Chondrocyte (in vitro differentiated cells): ENCODE measurements at places on chromosomes 5 and 9. TPM values are rescaled to one million over a fixed set of nuclear protein-coding genes. Genes with fewer than 3 reads are reported as not detected.

The SNCB gene
- 0.45 to 0.95 TPM in 2 of 3 replicates, not detected in the other for total RNA-seq

The FLT4 gene
- 0.10 to 0.31 TPM (median 0.29 TPM) in 3 replicates for total RNA-seq

The MED22 gene
- 24.6 to 27.8 TPM (median 26.0 TPM) in 3 replicates for total RNA-seq

The PCDHAC1 gene
- 5.8 to 7.2 TPM (median 7.1 TPM) in 3 replicates for total RNA-seq

DNA sequence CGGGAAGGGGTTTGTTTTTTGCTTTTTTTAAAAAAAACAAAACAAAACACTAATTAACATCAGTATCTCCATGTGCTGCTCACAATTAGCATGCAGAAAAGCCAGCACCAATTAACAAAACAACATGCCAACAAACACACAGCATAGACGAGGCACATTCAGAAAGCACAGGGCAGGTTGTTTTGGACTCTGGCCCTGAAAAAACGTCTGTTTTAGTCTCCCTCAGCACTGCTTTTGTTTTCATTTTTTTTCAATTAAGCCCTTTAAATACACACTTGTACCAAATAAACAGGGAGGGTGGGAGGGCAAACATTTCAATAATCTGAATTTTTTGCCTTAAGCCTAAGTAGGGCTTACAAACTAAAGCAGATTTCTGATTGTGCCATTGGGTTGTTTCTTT is 309.6 kb downstream of the DTWD2 start:
- DNase-seq, result no peak

DNA sequence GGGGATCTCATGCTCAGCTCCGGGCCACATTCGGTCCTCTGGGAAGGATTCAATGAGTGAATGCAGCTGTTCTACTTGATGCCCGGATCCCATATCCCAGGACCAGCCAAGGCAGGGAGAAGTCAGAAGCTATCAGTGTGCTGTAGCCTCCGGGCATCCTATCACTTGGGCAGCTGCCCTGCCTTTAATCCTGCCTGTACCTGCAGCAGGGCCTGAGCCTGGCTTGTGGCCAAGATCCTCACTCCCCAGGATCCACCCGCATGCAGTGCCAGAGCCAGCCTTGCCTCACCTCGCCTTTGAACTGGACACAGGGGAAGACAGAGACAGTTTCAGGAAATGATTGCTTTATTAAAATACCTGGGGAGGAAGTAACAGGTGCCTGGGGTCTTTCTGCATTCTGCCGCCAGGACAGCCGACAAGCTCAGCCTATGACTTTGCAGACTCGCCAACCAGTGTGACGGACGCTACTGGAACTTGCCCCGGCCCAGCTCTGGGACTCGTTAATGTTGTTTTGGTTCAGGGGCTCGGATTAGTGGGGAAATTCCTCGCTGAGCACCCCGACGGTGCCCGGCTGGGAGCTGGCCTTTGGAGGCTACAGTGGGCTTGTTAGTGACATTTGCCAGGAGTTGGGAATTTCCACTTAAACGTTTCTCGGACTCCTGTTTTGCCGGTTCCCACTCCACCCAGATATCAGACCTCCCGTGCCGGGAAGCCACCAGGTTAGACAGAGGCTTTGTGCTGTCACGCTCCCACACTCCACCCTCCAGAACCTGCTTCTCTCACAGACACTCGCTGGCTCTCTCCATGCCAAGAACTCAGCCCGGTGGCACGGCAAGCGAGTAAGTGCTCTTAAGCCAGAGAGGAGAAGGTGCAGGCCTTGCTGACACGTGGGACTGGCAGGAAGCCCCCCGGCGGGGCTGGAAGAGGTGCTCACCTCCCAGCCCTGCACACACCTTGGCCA is 721 bp downstream of the PTGES start:
- DNase-seq, result no peak

DNA sequence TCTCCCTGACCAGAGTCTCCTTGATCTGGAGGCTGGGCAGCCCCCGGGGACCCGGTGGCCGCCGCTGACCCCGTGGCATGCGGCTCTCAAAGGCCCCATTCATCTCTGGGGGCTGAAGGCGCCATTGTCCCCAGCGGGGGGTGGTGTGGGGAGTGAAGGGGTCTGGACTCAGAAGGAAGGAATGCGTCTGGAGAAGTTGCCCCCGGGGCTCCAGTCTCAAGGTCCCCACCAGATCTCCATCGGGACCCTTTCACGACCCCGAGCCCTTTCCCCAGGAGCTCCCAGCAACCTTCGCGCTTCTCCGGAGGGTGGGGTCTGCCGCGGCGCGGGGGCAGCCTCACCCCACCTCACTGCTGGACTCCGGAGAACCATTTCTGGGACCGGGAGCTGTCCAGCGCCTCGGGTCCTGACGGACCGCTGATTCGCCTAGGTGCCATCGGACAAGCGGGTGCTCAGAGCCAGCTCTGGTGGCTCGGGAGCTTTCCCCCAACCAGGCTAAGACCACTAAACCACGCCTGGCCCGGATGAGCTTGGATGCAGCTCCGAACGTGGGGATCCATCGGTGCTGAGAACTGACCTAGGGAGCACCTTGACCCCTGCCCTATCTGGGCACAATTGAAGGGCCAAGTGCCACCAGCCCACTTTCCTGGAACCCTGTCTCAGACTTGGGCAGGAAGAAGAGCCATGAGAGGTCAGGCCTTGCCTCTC is 5.1 kb upstream of the PCDH1 start:
- no peak for DNase-seq

- DNase-seq, result no peak
Observed at GRCh38 chr9:107024193-107024592, 161.2 kb downstream of the ZNF462 start.

DNA sequence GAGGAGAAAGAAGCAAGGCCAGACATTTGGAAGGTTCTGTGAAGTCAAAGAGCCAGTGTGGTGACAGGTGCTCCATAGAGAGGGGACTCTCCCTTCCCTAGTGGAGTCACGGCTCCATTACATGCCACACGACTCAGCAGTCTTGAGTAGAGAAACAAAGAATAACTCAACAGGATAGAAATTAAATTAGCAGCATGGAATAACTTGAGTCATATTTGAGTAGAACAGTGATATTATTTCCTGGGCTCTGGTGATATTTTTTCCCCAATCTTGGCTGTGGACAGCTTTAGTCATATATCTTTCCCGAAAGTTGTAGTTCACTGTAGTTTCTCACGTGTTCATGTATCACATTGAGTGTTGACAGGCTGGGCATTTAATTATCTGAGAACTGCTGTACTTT is 149.7 kb upstream of the EFNA5 start:
- no peak for DNase-seq

GRCh38 chr5:153496835-153497234 is 6.4 kb downstream of the GRIA1 start:
- no peak for DNase-seq

DNA sequence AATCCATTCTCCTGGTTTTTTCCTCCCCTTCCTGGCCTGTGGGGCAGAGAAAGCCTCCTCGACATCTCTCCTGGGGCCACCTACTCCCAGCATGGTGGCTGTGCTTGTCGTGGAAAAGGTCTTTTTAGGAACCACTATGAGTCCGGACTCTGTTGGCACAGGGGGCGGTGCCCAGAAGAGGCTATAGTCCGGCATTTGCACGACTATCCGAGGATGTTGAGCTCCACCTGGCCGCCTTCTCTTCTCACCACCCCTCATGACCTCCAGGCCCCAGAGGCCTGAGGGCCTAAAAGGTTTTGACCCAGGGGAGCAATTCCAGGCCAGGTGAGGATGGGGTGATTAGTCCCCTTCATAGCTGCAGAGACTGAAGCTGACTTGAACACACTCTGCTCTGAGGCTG is 14.1 kb downstream of the CSF2 start:
- DNase-seq, result no peak

DNA sequence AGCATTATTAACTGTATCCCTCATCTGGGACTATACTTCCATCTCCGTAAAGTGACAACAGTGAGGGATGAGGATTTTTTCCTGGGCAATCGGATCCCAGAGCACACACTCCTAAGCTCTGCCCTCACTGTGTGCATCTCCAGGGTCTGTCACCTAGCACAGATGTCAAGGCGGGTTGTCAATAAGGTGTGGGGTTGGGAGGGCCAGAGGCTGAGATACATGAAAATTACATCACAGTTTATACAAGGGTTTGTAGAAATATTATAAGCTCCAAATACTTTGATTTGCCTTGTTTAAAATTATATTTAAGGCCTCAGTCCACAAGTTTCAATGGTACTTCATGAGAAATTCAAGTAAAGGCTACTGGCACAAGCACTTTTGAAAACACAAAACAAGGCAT is 4.5 kb downstream of the ADAMTS12 start:
- no peak for DNase-seq

- no peak for DNase-seq
Observed at GRCh38 chr5:113266227-113266912, 168.4 kb downstream of the TSSK1B start.

GRCh38 chr9:104374711-104375110 is 129.4 kb upstream of the OR13F1 start:
- DNase-seq, result no peak
